ENCODE measurements at places on chromosomes 13 and 19.

DNA sequence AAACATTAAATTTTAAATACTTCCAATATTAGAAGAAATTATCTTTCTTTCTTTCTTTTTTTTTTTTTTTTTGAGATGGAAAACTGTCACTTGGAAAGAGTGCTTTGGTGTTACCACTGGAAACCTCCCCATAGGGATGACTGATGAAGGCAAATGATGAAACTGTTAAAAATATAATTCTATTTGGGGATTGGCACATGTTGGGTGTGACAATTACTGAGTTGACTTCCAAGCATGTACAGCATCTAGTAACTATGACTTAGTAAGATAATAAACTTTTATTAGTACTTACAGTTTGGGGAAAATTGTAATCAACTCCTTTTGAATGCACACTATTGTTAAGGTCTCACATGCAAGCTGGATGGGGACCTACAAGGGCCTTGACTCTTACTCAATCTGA is 592.5 kb downstream of the KCTD12 start:
- no peak for DNase-seq

GRCh38 chr19:46731584-46731983 is 14.3 kb upstream of the FKRP start:
- DNase-seq, result no peak

- peak; percentile 19 for DNase-seq
Measured at GRCh38 chr13:39682788-39683187, 27.3 kb downstream of the COG6 start.

DNA sequence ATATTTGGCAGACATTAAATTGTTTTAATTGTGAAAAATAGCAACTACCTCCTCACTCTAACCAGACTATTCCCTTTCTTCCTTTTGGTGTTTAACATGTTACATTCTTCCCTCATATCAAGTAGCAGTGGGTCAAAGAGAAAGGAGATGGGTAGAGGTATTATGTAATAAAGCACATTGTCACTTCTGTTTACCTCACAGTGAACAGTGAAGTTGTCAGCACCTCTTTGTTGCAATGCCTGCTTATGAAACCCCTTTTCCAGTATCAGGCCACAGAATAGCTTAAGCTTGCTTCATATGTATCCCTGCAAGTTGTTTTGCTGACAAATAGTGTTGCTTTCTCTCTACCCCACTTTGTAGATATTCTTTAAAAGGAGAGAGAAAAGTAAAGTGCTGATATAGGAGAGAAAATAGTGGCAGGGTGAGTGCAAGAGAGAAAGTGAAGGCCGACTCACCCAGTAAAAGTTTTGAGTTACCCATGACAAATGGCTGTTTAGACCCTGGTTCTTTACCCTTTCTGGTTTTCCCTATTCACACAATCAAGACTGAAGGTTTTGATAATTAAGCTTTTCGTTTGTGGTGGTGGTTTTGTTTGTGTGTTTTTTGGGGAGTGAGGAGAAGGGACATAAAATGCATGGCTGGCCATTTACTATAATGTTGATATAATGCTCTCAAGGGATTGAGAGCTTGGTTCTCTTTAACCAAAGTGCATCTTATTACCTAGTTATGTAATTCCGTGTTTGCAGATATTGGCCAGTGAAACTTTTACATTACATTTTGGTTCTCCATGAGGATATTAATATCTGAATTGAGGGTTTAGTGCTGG is 3.7 kb downstream of the ITM2B start:
- no peak for DNase-seq

DNA sequence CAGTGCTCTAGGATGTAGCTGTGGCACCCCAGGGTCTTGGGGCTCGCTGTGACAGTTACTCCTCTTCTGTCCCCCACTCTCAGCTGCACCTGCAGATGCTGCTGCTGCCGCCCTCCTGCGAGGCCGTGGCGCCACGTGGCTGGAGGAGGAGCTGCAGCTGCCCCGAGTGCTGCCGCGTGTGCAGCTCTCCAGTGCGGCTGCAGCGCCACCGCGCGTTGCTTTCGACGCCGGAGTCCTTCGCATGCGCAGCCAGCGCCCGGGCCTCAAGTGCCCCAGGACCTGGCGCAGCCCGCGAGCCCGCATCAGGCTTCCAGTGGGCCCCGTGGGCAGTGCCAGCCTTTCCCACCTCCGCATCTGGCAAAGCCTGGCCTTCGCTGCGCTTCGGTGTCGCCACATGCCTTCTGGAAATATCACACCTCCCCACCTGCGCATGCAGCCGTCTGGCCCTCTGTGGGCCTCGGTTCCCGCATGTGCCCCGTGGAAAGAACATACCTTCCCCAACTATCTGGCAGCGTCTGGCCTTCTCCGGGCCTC is 692 bp upstream of the ZNF580 start:
- DNase-seq, result peak; percentile 60

GRCh38 chr13:113970810-113971470 is 2.9 kb downstream of the C13orf46 start:
- DNase-seq, result no peak

GRCh38 chr19:28303502-28303901 is 909.4 kb downstream of the UQCRFS1 start:
- DNase-seq, result no peak

GRCh38 chr13:76928456-76928855 is 19.9 kb upstream of the ACOD1 start:
- DNase-seq, result no peak

DNA sequence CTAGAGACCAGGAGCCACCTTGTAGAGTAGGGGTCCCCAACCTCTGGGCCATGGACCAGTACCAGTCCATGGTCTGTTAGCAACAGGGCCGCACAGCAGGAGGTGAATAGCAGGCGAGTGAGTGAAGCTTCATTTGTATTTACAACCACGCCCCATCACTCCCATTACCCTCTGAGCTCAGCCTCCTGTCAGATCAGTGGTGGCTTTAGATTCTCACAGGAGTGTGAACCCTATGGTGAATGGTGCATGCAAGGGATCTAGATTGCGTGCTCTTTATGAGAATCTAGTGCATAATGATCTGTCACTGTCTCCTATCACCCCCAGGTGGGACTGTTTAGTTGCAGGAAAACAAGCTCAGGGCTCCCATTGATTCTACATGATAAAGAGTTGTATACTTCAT is 303.6 kb downstream of the KCNRG start:
- DNase-seq, result no peak

DNA sequence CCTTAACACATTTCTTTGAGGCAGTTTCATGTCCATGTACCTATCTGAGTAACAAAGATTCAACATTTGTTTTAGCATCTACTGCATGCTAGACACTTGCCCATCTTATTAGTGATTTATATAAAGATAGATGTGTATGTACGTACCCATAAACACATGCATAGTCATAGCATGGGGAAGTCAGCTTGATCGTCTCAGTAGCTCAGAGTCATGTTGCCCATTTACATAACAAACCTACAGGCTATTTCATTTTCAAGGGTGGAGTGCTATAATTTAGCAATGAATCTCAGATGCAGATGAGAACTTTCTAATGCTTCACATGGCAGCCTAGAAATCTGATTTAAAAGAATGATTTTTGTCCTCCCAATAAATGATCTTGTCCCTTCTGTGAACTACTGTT is 23.5 kb downstream of the FLT1 start:
- no peak for DNase-seq

DNA sequence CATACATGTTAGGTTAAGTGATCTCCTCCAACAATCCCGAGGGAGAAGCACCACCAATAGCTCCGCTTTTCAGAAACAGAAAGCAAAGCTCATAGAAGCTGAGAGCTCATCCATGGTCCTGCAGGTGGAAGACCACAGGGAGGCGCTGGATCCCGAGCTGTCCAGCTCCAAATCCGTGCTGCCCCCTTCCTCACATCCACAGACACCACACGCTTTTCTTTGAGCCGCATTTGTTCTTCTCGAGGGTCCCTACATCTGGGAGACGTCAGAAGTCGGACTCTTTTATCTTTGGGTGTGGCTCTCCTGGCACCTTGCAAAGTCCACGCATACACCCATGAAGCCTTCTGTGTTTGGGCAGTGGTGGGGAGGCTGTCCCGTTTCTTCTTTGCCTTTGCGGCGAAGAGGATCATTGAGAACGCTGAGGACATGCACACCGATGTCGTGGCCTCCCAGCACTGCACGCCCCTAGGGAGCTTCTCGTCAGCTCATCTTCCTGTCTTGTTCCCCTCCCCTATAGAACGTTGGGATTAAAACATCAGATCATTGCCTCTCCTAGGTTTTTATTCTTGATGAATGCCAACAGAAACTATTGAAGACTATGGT is 184.8 kb downstream of the TEX29 start:
- no peak for DNase-seq

DNA sequence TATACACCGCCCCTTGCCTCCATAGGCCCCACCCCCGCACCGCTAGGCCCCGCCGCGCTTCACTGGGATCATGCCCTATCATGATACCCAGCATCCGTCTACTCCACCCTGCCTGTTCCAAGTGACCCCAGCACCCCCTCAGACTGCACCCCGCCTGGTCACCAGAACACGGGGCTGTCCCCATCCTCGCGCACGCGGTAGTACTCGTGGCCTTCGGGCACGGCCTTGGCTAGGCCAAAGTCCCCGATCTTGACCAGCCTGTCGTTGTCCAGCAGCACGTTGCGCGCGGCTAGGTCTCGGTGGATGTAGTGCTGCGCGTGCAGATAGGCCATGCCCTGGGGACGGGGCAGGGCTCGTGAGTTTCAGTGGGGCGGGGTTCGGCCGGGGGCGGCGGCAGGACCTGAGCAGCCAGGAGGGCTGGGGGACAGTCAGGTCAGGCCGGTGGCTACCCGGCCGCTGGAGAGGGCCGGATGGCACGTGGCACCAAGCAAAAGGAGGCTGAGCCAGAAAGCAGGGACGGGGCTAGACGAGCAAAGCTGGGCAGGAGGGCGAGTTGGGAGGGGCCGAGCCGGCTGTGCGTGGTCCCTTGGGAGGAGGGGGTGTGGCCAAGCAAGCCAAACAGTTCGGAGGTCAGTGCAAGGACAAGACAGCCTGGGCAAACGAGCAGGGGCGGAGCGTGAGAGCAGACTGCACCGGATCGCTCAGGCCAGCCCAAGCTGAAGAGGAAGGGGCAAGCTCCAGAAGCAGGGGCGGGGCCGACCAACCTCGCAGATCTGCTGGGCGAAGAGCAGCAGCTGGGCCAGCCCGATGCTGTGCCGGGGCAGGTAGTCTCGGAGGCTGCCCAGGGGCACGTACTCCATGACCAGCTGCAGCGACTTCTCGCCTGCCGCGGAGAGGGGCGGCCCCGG is 13.6 kb upstream of the ICAM3 start:
- peak; percentile 9 for DNase-seq

- DNase-seq, result no peak
Measured at GRCh38 chr19:39839678-39840327, 5.8 kb upstream of the DYRK1B start.

DNA sequence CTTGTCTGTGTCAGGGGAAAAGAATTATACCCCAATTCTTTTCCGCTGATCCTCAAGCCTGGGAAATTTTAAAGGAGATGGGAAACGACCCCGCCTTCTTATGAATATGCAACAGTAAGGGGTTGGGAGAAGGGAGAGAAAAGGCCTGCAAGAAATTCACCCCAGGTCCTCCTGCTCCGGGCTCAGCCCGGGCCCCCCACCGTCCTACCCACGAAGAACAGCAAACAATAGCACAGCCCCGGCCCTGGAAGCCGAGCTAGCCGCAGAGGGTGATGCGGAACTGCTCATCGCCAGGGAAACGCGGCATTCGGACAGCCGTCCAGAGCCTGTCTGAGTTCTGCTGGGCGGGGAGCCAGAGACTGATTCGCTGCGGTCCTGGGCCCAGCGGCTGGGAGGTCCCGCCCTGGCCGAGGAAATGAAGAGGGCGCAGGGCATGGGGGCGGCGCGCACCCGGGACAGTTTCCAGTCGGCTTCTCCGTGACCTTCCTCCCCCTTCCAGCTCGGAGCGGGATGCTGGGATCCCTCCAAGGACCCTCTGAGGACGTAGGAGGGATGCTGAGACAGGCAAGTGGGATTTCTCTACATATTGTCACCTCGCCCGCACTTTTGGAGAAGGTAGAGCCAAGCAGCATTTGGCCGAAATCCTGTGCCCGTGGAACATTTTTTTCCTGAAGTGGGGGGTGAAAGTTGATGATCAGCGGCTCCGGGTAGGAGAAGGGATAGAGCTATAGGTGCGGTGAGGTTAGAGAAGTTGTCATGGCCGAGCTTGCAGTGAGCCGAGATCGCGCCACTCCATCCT is 82.3 kb upstream of the C1QTNF9B start:
- peak; percentile 76 for DNase-seq

- no peak for DNase-seq
Measured at GRCh38 chr19:9981406-9982260, 28.7 kb downstream of the COL5A3 start.

GRCh38 chr13:94513026-94513425 is 33.5 kb upstream of the DCT start:
- no peak for DNase-seq

DNA sequence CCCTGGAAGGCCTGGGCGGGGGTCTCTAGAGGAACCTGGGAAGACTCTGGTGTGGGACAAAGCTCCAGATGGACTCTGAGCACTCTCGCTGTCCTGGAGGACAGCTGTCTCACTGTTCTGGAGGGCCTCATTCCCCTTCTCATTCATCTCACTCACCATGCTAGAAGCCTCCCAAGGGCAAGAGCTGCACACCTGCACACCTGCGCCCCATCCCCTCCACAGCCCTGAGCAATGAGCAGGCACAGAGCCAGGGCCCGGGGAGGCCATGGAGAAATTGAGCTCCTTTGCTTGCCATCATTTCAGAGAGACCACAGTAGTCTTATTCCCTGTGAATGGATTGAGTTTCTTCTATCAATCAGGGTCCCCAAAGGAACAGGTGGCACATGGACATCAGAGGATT is 1168.5 kb downstream of the UQCRFS1 start:
- DNase-seq, result no peak

GRCh38 chr19:45468159-45468651 is 409 bp downstream of the FOSB start:
- no peak for DNase-seq

GRCh38 chr13:22883956-22884355 is 296.8 kb upstream of the SGCG start:
- no peak for DNase-seq

DNA sequence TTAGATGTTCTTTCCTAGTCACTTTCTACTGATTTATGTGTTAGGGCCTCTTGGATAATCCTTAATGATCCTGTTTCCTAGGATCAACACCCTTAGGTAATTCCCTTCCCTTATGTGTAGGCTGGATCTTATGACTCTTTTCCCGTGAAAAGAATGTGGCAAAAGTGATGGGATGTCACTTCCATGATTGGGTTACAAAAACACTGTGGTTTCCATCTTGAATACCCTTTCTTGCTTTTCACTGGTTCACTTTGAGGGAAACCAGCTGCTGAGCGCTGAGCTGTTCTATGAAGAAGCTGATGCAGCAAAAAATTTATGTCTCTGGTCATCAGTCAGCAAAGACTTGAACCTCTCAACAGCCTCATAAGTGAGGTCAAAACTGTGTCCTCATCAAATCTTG is 609.4 kb downstream of the OLFM4 start:
- no peak for DNase-seq

GRCh38 chr13:36096461-36097416 is 34.4 kb downstream of the DCLK1 start:
- no peak for DNase-seq

GRCh38 chr19:20660473-20661140 is 764 bp downstream of the ZNF626 start:
- no peak for DNase-seq

GRCh38 chr13:89577301-89577700 is 1770.2 kb upstream of the MIR17HG start:
- DNase-seq, result no peak

Data from GM10248 (cell line).